Left renal cortex interstitium (tissue), 4 donors: ENCODE measurements at places on chromosomes 7 and 10.
A peak's percentile ranks its signal among the peaks of the same experiment; 100 is the strongest.

- no peak for DNase-seq
Observed at GRCh38 chr7:520503-521161, 986 bp upstream of the PDGFA start.

- DNase-seq, result no peak
Observed at GRCh38 chr7:85025312-85025756, 161.5 kb downstream of the SEMA3D start.

DNA sequence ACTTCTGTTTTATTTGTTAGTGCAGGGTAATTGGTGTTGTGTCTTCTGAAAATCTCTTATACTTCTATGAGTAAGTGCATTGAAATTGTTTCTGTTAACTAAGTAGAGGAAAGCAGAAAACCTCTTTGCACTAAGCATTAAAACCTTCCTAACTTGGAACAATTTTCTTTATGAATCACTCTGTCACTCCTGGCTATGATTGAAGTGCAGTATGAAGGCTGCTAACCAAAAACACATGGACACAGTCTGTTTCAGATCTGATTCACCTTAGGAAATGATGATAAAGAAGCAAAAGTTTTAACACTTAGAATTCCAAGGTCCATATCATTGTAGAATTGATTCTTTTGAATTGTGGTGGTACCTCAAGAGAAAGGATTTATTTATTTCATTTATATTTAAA is 41.9 kb downstream of the MET start:
- DNase-seq, result no peak

DNA sequence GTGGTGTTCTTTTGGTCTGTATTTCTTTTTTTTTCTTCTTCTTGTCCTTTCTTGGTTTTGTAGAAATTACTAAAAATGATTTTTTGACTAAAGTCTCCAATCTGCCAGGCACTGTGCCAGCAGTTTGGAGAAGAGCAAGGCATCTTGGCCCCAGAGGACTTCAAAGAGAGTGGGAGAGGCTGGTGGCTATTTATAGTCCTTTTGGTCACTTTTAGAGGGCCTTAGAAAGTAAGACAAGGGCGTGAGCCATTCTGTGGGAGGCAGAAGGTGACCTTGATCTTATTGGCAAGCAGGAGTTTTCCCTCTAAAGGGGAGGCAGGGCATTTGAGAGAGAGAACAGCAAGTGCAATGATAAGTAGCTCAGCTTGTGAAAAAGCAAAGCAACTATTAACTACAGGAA is 211.9 kb downstream of the GALNT17 start:
- no peak for DNase-seq

DNA sequence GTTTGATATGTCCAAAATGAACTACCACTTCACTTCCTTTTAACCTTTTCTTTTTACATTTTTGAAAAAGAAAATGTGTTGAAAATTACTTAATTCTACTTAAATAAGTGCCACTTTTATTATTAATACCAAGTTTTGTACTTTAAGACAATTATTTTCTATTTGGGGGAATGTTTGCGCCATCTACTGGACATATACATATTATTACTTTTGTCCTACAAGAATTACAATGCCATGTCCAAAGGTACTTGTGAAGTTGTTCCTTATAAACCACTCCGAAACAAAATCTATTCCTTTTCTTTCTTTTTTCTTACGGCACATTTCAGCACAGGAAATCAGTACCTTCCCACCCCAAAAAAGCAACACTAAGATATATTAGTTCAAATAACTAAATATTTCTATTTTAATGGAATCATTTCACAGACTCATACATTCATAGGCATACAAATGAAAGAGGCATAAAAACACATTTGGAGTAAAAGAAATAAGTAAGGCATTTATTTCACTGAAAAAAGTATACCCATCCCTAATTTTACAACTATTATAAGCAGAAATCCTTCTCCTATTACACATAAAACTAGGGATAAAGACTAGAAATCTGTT is 169.9 kb downstream of the RNF133 start:
- DNase-seq, result peak; percentile 8

DNA sequence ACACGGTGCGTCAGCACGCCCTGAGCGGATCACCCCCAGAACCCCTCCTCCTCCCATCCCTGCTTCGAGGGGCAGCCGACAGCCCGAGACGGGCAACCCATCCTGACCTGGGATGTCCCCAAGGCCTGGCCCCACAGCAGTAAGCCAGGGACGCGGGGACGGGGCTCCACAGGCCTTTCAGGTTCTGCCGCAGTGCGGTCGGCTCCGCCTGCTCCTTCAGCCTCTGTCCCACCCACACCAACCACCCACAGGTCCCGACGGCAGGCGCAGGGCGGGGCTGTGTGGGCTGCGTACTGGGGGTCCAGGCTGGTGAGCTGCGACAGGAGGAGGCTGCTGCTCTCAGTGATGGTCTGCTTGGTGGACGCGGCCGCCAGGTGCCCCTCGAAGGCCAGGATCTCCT is 16.7 kb downstream of the INTS1 start:
- DNase-seq, result no peak

DNA sequence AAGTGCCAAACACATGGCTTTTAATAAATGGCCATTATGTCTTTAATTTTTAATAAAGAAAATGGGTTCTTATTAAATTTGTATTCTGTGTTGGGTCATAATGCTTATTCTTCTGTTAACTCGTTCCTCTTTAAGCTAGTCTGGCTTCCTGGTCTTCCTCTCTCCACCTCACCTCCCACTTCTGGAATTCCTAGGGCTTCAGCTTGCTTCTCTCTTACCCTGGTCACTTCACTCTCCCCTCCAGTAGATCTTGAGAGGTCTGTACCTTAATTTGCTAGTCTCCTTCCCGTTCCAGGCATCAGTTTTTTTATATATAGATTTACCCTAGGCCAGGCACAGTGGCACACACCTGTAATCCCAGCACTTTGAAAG is 111.2 kb downstream of the RALA start:
- DNase-seq, result no peak

- no peak for DNase-seq
Observed at GRCh38 chr7:45944058-45944457, 23.0 kb upstream of the IGFBP3 start.

DNA sequence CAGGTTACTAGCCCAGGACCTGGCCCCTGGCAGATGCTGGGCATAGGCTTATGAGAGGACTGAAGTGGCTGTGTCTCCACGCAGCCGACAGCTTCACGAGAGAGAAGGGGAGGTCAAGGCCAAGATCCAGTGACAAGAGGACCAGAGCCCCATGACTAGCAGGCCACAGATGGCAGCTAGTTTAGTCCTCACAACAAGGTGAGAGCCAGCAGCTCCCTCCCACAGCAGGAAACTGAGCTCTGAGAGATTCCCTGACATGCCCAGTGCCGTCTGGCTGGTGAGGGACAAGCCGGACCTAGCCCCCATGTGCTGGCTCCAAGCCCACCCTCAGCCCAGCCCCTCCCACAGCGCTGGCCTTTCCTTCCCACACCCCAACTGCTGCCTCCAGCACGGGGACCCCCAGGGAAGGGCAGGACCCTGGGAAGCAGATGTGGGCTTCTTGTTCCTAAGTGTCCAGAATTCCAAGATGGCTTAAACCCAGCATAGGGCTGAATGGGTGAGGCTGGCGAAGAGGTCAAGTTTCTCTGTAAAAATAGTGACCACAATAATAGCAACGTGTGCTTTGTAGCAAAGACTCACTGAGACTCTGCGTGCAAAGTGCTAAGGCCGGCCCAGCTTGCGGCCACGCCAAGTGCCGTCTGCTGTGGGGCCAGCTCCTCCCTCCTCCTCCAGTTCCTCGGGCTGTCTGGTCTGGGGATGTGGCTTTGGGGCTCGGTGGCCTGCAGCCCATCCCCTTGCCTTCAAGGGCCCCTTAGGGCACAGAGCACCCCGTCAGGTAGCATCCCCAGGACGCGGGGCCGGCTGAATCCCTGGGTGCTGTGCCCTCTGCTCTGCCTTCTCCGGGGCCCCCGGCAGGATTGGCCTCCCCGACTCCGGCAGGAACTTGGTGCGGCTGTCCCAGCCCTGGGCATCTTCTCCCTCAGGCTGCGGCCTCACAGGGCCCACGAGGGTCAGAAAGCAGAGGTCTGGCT is 7.8 kb upstream of the FAM20C start:
- no peak for DNase-seq

GRCh38 chr10:118470470-118470869 is 125.0 kb downstream of the PRLHR start:
- DNase-seq, result no peak

- DNase-seq, result no peak
Observed at GRCh38 chr7:159172400-159172799, 27.7 kb upstream of the VIPR2 start.

DNA sequence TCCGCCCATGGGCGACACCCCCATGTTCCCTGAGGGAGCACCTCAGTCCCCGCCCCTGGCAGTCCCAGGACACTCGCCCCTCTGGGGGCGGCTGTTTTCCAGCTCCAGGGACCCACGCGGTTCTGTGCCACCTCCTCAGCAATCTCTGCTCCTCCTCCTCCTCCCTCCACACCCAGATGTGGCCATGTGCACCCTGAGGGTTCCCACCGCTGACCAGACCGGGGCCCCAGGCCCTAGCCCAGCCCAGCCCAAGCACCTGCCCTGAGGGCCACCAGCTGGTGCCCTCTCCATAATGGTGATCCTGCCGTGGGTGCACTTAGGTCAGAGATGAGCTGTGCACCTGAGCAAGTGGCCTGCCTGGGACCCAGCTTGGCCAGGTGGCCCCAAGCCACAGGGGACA is 25.1 kb downstream of the AP5Z1 start:
- DNase-seq, result no peak

DNA sequence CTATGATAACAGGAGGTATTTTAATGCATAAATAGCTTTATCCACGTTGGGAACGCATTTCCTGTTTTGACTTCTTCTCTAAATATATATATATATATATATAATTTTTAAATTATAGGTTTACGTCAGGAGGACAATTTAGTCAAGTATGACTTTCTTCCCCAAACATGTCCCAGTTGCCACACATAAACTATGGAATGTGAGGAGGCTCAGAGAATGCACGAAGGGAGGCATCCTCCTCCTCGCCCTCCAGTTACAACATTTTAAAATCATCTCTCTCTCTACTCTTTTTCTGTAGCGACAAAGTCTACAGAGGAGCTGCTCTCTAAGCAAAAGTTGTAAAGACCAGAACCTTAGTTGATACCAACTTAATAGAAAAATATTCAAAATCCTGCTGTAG is 106.9 kb upstream of the LYZL1 start:
- no peak for DNase-seq

GRCh38 chr10:53071505-53072125 is 299.0 kb upstream of the MBL2 start:
- DNase-seq, result no peak

DNA sequence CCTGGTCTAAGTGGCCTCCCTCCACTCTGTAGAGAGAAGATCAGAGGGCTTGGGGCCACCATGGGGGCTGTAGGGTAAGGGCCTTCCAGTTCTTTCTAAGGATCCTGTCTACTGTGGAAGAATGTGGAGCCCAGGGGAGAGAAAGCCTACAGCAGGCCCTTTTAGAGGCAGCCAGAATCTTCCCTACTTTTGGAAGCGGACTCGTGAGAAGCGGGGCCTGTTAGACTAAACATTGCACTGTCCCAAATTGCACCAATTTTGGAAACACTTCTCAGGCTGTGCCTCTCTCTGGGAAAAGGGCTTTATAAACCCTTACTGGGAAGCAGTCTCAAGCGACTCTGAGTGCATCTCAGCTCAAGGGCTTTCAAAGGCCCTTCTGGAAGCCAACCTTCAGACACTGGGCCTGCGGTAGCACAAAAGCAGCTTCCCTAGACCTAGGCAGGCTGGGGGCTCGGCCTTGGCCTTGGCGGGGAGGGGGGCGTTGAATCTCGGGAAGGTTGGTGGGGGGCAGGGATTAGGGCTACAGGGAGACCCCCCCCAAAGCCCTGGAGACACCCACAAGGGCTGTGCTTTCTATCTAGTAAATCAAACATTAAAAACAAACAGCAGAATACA is 298.1 kb downstream of the GFRA1 start:
- DNase-seq, result no peak
